Forelimb muscle (tissue), 1 donor: ENCODE measurements at places on chromosomes 7 and 10.

- no peak for DNase-seq
Observed at GRCh38 chr10:109668154-109668665, 255.1 kb downstream of the XPNPEP1 start.

GRCh38 chr7:17680026-17680425 lies 260.3 kb downstream of the SNX13 start:
- DNase-seq, result no peak

DNA sequence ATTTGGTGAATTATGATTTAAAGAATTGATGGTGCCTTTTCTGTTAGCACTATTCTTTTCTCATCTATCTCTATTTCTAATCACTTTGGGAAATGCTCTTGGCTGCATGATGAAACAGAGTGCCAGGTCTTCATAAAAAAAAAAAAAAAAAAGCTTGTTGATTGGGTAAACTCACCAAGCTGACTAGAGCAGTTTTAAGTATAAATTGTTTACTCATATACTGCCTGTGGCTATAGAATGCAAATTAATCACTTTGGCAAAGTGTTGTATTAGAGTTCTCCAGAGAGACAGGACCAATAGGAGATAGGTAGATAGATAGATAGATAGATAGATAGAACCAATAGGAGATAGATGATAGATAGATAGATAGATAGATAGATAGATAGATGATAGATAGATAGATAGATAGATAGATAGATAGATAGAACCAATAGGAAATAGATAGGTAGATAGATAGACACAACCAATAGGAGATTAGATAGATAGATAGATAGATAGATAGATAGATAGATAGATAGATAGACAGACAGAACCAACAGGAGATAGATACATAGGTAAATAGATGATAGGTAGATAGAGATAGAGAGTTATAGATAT lies 20.1 kb upstream of the TBXAS1 start:
- no peak for DNase-seq

DNA sequence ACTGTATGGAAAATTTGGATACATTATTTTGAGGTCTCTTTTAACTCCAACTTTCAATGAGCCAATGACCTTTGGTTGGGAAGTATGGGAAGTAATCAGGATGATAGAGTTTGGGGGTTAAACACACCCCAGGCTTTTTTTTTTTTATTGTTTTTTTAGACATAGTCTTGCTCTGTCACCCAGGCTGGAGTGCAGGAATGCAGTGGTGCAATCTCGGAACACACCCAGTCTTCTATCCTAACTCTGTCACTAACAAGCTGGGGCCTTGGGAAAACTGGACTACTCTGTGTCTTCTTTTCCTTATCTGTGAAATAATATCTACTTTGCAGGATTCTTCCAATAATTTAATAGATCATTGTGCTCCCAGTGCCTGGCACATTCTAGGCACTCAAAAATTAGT lies 37.6 kb upstream of the AGBL3 start:
- no peak for DNase-seq

GRCh38 chr10:22699976-22700375 lies 14.4 kb downstream of the PIP4K2A start:
- no peak for DNase-seq

- DNase-seq, result no peak
Observed at GRCh38 chr7:50676740-50677637, 105.7 kb downstream of the GRB10 start.

- no peak for DNase-seq
Observed at GRCh38 chr7:157867685-157868305, 531.0 kb downstream of the DNAJB6 start.

GRCh38 chr10:104622598-104623209 lies 18.4 kb upstream of the SORCS3 start:
- DNase-seq, result no peak

DNA sequence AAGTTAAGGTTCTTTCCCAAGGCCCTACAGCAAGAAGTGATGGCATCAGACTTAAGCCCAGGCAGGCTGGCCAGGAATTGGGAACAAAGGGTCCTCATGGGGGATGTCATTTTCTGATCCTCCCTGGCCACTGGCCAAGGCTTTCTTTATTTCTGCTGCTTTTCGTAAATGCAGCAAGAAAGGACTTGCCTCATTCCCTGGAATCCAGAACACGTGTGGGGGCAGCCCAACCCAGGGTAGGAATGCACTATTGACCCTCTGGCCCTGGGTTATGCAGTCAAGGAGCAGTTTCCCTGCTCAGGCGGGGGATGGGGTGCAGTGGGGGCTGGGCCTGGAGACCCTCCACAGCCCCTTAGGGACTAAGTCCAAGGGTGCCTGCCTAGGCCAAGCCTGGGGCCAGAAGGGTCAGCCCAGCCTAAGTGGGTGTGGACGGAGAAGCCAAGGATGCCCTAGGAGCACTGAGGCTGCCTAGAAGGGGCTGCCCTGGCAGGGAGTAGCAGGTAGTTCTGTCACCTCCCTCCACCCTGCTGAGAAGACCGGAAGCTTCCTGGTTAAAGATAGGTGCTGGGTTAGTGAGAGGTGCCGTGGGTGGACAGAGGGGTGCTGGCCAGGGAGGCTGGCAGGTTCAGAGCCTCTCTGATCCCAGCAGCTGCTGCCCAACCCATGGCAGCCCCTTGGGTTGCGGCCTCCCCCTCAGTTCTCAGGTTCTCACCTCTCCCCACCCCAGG lies 179.2 kb downstream of the SH3PXD2A start:
- DNase-seq, result no peak

- peak; percentile 36 for DNase-seq
Observed at GRCh38 chr10:2978111-2978510, 89.2 kb upstream of the PFKP start.

- DNase-seq, result no peak
Observed at GRCh38 chr7:138032186-138032585, 30.3 kb upstream of the CREB3L2 start.

DNA sequence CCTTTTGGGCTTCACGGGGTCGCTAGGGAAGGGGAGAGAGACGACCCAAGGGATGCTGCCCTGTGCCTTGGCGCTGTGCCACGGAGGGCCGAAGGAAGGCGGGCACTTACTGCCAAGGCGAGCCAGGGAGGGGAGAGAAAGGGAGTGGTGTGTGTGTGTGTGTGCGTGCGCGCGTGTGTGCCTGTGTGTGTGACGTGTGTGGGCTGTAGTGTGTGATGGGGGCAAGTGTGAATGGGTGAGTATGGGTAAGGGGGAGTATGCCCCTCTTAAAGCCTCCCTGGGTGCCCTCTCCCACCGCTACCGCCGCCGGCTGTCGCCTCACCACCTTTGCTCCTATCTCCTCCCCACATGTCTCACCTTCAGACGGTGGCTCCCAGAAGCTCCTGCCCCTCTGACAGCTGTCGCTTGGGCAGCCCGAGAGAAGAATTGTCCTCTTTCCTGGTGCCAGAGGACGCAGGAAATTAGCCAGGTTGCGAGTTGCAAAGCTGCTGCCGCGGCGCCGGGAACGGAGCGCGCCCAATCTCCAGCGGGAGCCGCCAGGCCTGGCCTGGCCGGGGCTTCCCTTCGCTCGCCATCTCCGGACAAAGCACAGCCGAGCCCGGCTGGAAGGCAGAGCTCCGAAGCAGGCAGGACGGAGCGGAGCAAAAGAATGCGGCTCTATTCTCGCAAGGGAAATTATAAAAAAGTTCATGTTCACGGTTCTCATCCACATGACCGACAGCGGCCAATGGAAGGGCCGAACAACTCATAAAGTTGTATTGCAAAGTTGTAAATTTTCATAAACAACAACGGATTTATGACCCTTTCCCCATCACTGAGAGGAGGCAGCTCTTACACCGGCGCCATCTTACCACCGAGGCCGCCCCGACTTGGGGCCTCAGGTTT lies at the start of gene HOXA3:
Gene HOXA3, minus strand, starts transcription at position 653 of the 885 bp plus-strand sequence. CDS start 41,943 bp downstream, outside the sequence.
- no peak for DNase-seq

GRCh38 chr10:58023341-58024073 lies 244.2 kb downstream of the IPMK start:
- no peak for DNase-seq

DNA sequence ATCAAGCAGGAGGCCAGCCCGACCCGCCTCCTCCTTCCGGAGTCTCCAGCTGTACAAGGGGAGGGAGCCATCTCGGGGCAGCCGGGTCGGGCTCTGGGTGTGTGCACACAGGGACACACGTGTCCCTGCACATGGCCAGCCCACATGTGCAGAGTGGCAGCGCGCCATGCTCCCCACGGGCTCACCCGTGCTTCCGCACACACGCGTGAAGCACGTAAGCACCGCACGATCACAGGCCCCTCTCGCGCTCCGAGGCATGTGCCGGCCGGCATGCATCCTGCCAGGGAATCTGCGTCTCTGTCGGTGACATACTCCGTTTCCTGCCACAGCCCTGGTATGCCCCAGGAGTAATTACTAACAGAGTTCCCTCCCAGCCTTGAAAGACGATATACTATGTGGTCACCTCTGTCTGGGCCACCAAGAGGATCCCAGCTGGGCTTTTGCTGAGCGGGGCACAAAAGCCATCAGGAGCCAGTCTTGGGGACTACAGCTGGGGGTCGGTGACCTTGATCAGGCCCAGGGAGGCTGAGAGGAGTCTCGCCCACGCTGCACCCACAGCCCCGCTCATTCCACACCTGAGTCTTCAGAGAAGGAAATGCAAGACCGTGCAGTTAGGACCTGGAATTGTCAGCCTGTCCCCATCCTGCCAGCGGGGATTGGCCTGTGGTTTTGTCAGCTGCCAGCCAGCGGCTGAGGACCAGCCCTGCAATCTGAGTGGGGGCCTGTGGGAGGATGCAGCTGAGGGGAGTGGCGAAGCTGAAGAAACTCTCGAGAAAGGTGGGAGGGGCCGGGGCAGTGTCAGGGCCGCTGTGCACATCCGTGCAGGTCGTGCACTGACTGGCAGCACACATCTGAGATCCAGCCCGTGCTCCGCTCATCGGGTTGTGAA lies 11.0 kb upstream of the LFNG start:
- DNase-seq, result no peak

DNA sequence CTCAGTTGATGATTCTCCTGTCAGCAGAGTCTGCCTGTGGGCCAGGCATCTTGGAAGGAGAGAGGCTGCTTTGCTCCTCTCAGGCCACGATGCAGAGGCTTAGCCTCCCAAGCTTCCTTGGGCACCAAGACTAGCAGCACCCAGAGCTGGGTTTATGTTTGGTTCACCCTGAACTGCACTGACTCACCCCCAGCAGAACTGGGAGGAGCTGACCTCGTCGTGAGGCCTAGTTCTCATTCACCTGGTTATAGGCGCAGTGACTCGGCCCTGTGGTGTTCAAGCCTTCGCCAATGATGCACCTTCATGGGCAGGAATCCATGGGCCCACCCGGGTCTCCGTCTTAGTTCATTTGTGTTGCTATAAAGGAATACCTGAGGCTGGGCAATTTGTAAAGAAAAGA lies 122.0 kb upstream of the ZNF438 start:
- DNase-seq, result no peak

DNA sequence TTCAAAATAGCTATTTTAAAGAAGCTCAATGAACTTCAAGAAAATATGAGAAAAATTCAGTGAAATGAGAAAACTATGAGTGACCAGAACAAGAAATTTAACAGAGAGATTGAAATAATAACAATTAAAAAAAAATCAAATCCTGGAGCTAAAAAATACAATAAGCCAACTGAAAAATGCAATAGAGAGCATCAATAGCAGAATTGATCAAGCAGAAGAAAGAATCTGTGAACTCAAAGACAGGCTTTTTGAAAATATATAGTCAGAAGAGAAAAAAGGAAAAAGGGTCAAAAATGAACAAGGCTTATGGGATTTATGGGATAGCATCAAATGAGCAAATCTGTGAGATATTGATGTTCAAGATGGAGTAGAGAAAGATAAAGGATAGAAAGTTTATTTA lies 133.0 kb downstream of the OTUD1 start:
- DNase-seq, result no peak

DNA sequence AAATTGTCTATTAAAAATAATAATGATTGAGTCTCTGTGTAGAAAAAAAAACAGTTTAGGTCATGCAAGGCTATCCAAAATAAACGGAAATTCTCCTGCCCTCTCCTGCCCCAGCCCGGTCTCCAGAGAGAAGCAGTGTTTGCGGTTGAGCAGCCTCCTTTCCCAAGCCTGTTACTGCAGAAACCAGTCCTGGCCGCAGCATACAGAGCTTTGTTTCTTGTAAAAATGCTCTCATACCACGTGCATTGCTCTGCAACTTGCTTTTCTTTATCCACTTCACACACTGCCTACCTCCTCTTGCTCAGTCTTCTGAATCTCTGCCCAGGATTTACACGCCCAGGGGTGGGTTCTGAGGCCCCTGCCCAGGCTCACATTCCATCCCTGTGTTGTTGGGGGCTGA lies 34.4 kb upstream of the CUL1 start:
- no peak for DNase-seq

DNA sequence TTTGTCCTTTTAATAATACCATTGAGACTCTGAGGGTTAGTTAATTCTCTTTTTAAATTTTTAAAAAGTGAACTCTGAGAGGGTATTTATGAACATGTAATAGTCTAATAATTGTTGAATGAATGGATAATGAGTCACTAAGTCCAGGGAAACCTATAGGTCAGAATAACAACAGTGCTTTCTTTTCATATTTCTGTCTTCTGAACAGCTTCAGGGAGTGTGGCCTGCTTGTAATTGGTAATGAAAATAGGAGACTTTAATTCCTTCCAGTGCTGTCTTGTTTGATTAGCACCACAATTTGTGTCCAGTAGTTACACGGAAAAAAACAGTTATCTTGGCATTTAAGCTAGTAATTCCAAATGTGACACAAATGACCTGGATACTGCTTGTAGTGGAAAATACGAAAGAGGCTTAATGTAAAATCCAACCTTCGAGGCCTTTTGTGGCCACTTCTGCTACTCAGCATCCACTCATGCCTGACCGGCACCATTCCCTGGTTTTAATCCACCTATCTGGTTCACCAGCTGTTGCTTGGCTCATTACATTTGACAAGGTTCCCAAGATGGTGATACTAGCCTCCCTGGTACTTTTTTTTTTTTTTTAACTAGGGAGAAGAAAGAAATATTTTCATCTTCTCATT lies 149.3 kb upstream of the IMMP2L start:
- DNase-seq, result no peak

GRCh38 chr7:105796365-105796764 lies 80.0 kb downstream of the ATXN7L1 start:
- DNase-seq, result no peak

- DNase-seq, result no peak
Observed at GRCh38 chr7:138684340-138684739, 16.8 kb downstream of the SVOPL start.

DNA sequence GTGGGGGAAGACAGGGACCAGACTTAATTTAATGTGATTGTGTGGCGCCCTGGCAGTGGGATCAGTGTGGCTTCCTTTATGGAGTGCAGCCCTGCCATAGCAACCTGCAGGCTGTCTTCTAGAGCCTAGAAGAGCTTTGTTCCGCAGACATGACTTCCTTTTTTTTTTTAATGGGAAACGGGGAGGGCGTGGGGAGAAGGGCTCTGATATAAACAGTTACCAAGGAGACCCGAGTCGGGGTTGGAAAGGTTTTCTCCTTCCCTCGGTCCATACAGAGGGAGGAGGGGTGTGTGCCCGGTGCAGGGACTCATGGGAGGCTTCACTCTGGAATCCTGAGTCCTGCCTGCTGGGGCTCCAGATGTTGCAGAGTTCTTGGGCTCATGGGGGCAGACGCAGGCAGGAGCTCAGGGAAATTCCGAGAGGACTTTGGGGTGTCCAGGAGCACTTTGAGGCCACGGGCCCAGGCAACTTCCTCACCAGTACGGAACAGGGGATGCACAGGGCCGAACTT lies 26.9 kb downstream of the TMEM120A start:
- DNase-seq, result no peak
